ENCODE measurements at places on chromosomes 1 and 21.
A peak's percentile ranks its signal among the peaks of the same experiment; 100 is the strongest.

- no peak for DNase-seq
These were observed 19.1 kb downstream of the CCN1 start for GRCh38 chr1:85599681-85600080.

- DNase-seq: no peak
These were observed 17.3 kb downstream of the LRRC42 start for GRCh38 chr1:53963460-53963859.

- DNase-seq: peak; percentile 91
These were observed at the start of gene HUNK for GRCh38 chr21:31872452-31873274. TSS of gene HUNK (plus strand) at chr21:31873020. CDS start at chr21:31873675, 655 bp downstream.

- no peak for DNase-seq
These were observed 201.6 kb downstream of the RWDD3 start for GRCh38 chr1:95435611-95436010.

GRCh38 chr1:206534552-206534951, 27.2 kb downstream of the RASSF5 start:
- DNase-seq: no peak

DNA sequence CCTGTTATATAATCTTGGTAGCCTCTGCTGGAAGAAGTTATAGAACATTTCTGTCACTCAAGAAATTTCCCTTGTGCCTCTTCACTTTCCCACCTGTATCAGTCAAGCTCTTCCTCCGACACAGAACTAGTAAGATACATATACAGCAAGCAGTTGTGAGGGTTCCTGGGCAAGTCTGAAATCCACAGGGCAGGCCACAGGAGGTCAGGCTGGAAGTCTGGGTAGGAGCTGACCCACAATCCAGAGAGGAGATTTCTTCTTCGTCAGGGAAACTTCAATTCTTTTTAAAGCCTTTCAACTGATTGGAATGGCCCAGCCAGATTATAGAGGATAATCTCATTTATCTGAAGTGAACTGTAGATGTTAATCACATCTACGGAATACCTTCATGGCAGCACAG, 96.4 kb upstream of the FMN2 start:
- DNase-seq: no peak

DNA sequence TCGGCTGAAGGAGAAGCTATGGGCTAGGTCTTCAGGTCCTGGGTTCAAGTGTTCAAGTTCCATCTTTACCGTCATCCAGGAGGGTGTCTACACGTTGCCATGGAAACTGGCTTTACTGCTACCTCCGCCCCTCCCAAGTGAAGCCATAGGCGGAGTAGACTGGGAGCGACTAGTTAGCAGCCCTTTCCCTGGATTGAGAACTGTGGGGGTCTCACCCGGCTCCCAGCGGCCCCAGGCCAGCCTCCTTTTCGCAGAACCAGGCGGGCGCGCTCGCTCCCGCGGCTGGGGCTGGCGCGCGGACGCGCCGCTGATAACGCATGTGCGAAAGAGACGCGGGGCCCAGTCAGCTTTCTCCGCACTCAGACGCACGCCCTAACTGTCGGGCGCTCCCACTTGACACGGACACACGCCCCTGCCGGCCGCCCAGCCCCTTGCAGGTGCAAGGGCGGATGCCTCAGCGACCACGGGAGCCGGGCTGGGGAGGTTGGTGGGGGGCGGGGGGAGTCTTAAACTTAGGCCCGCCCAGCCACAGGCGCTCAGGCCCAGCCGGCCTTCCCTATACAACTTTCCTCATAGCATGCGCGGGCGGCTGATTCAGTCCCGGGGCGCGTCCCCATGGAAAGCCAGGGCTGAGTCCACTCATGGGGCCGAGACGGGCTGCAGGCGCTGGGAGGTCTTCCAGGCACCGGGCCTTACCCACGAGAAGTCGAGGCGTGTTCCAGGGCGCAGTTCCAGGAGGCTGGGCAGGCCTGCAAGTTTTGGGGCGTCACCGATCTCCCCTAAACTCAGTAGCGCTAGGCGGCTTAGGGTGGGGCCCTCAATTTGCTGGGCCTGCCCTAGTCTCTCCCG, 7.4 kb downstream of the EFNA4 start:
- peak; percentile 91 for DNase-seq

GRCh38 chr1:213683529-213683928, 304.2 kb upstream of the PROX1 start:
- DNase-seq: no peak

DNA sequence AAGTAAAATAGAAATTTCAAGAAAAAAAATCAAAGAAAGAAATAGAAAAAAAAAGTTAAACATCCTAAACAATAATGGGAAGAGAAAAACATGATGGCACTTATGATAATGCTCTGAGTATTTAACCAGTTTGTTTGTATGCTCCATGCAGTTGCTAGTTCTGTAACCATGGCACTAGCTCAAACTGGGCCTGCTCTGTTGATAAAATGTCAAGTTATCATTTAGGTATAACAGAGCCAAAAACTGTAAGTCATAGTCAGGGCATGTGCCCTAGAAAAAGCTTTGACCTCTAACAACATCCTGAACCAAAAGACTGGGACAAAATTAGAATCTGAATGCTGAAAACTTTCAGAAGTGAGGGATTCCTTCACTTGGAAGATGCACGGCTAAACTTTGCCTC, 148.9 kb downstream of the KCNT2 start:
- DNase-seq: no peak

- no peak for DNase-seq
These were observed 23.4 kb upstream of the ADARB1 start for GRCh38 chr21:45050797-45051489.

GRCh38 chr1:230647321-230647720, 5.0 kb downstream of the COG2 start:
- DNase-seq: no peak

DNA sequence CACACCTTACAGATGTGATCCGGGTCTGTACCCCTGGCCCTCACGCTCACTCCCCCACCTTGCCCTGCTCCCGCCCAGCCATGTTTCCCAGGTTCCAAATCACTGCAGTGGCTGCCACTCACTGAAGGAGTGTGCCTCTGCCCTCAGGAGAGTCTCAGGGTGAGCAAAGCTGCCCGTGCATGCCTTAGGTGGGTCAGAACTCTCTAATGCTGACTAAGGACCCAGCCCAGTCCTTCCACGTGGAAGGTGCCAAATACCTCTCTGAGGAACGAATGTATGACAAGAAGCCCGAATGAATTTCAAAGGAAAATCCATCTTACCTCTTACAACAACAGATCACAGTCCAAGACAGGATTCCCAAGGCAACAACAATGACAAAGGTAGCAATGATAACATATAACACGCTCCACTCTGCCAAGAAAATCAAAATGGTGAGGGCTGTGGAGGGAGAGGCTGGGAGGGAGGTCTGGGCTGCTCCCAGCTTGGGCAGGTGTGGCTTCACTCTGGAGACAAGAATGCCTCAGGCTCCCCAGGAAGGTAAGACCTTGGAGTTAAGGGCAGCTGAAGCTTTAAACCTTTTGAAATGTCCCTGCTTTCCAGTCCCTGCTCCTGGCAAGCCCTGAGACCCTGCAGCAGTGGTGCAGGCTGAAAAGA, 115.2 kb downstream of the KIAA0319L start:
- no peak for DNase-seq
